ENCODE measurements at places on chromosomes 13 and 19.
A peak's percentile ranks its signal among the peaks of the same experiment; 100 is the strongest.

DNA sequence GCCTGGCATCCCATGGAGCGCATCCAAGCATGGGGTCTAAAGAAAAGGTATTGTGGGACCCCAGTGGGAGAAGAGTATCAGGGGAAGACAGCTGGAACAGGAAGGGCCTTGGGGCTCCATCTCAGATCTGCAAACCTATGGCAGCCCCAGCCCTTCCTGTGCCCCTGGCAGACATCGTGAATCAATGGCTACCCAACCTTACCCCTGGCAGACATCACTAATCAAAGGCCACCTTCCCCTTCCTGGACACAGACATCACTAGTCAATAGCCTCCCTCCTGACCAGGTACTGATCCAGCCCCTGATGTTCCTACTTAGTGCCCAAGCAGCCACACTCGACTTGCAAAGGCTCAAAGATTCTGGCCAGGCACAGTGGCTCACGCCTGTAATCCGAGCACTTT is 15.8 kb downstream of the F2RL3 start:
- H3K4me3 ChIP-seq = no peak overlapping the region
- no peaks in the 10 kb centered on the region for H3K27me3 ChIP-seq
- no peak for DNase-seq
- H3K27ac ChIP-seq = no peak overlapping the region
- H3K4me1 ChIP-seq = no peaks in the 10 kb centered on the region
- H3K36me3 ChIP-seq = no peaks in the 10 kb centered on the region

GRCh38 chr13:54660277-54660676 is 1631.7 kb downstream of the OLFM4 start:
- H3K36me3 ChIP-seq = no peaks in the 10 kb centered on the region
- no peak for DNase-seq
- no peak overlapping the region for H3K27ac ChIP-seq
- H3K27me3 ChIP-seq = no peaks in the 10 kb centered on the region
- no peak overlapping the region for H3K4me3 ChIP-seq

DNA sequence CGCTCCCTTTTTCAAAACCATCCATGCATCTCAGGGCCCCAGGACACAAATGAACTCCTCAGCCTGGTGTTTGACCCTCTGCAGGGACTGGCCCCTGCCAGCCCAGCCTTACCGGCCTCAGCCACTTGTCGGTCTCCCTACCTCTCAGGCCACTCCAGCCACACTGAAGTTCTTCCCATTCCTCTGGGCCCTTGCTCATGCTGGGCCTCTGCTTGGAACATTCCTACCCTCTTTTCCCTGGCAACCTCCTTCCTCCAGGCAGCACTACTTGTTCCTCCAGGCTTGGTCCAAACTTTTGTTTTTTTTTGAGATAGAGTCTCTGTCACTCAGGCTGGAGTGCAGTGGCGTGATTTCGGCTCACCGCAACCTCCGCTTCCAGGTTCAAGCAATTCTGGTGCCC is 7.6 kb upstream of the EGLN2 start:
- H3K27ac ChIP-seq = no peak overlapping the region
- H3K4me3 ChIP-seq = no peak overlapping the region
- no peaks in the 10 kb centered on the region for H3K27me3 ChIP-seq
- no peaks in the 10 kb centered on the region for H3K36me3 ChIP-seq

DNA sequence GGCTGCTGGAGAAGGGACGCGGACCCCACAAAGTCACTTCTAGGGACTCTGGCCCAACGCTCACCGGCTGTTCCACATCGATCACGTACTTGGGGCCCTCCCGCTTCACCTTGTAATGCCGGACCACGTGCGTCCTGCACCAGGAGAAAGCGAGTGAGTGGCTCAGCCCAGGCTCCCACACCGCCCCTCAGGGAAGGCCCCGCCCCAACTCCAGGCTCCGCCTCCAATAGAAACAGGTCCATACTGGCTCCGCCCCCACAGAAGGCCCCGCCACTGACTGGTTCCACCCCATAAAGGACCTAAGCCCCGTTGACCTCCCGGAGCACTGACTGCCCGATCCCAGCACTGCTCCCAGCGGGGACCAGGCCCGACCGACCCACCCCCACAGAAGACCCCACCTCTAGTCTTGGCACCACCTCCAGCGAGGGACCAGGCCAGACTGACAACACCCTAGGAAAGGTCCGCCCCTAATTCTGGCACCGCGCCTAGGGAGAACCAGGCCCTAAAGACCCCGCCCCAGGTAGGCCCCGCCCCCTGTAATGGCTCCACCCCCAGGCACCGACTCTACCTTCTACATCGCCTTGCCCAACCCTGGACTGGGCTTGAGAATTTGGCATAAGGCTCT is 11.3 kb downstream of the STAP2 start:
- H3K4me1 ChIP-seq = peaks cover 3% of the 10 kb centered on the region
- H3K27me3 ChIP-seq = no peaks in the 10 kb centered on the region
- no peaks in the 10 kb centered on the region for H3K36me3 ChIP-seq
- H3K4me3 ChIP-seq = peak overlapping the region; percentile 47
- DNase-seq = peak; percentile 86

DNA sequence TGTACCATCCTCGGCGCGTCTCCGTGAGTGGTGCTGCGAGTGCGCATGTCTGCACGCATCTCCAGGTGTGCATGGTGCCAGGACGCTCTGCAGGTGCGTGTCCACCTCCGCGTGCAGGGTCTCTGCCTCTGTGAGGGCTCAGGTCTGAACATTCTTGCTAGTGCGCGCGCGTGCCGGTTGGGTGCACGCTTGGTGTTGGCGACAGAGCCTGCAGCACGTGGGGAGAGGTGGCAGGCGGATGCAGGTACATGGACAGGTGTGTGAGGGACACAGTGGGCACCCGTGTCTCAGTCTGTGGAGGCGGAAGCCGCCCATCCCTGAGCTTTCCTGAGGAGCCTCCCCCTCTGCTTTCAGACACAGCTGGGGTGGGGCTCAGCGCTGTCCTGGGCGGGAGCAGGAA is 4.9 kb upstream of the OR10H2 start:
- peaks cover 7% of the 10 kb centered on the region for H3K27me3 ChIP-seq
- H3K36me3 ChIP-seq = no peaks in the 10 kb centered on the region
- H3K4me1 ChIP-seq = peaks cover 3% of the 10 kb centered on the region
- H3K4me3 ChIP-seq = no peak overlapping the region
- DNase-seq = no peak

DNA sequence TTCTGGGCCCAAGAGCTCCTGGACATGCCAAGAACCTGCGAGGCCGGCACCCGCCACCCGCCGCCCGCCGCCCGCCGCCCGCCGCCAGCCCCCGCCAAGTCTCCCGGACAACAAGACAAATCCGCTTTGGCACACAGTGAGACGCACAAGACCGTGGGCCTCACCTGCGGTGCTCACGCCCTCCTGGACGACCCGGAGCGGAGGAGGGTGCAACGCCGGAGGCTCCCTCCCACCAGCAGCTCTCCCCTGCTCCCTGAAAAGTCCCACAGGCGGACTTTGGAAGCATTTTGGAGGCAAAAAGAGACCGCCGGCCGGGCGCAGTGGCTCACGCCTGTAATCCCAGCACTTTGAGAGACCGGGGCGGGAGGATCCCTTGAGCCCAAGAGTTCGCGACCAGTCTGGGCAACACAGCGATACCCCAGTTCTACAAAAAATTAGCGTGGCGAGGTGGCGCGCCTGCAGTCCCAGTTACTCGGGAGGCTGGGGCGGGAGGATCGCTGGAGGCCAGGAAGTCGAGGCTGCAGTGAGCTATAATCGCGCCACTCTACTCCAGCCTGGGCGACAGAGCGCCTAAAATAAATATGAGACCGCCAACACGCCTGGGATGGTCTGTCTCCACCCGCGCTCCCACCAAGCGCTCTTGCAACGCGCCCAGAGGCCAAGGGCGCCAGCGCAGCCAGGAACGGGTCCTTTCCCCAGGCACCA is 783 bp downstream of the RHPN2 start:
- peak overlapping the region; percentile 91 for H3K4me3 ChIP-seq
- no peaks in the 10 kb centered on the region for H3K36me3 ChIP-seq
- peak overlapping the region; percentile 82 for H3K27ac ChIP-seq
- no peaks in the 10 kb centered on the region for H3K27me3 ChIP-seq
- no peak for DNase-seq

DNA sequence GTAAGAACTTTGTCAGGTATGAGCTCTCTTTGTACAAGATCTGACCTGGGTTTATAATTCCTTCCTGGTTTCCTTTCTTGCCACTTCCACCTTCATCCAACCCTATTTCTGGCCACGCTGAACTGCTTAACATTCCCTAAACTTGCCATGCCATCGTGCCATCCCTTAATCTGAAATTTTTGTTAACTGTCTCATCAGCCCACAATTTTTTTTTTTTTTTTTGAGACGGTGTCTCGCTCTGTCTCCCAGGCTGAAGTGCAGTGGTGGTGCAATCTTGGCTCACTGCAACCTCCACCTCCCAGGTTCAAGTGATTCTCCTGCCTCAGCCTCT is 144.6 kb downstream of the GGACT start:
- no peak overlapping the region for H3K4me3 ChIP-seq
- H3K27me3 ChIP-seq = no peaks in the 10 kb centered on the region
- H3K4me1 ChIP-seq = peaks cover 25% of the 10 kb centered on the region
- DNase-seq = no peak
- H3K36me3 ChIP-seq = no peaks in the 10 kb centered on the region
